ENCODE measurements at places on chromosomes 12 and 14. TPM values are rescaled to one million over a fixed set of nuclear protein-coding genes. Genes with fewer than 3 reads are reported as not detected.

The CMKLR1 gene
- polyA plus RNA-seq, result 6.3 TPM

The BAZ2A gene
- 42.5 TPM for polyA plus RNA-seq

The YLPM1 gene
- polyA plus RNA-seq, result 19.3 TPM

The GRIN2B gene
- under 0.01 TPM for polyA plus RNA-seq

The AQP6 gene
- polyA plus RNA-seq, result not detected

The PLCZ1 gene
- polyA plus RNA-seq, result not detected

The RHEBL1 gene
- 6.7 TPM for polyA plus RNA-seq

The RTL1 gene
- polyA plus RNA-seq, result under 0.01 TPM

The RND1 gene
- 0.93 TPM for polyA plus RNA-seq

The TMEM30B gene
- polyA plus RNA-seq, result 0.38 TPM

The LRRC43 gene
- polyA plus RNA-seq, result 0.13 TPM

The ANO4 gene
- not detected for polyA plus RNA-seq

The DDN gene
- polyA plus RNA-seq, result 0.42 TPM

The FBLN5 gene
- polyA plus RNA-seq, result 61.9 TPM

The CCDC184 gene
- polyA plus RNA-seq, result 0.45 TPM

The GNB3 gene
- 0.93 TPM for polyA plus RNA-seq

The NEMF gene
- 29.3 TPM for polyA plus RNA-seq

The PTPRB gene
- polyA plus RNA-seq, result 3.7 TPM

The CFAP251 gene
- 1.7 TPM for polyA plus RNA-seq

The BICDL1 gene
- polyA plus RNA-seq, result 5.8 TPM

The RGS6 gene
- 0.51 TPM for polyA plus RNA-seq

The TAS2R42 gene
- not detected for polyA plus RNA-seq

The OR6J1 gene
- polyA plus RNA-seq, result not detected

The PDZRN4 gene
- 0.08 TPM for polyA plus RNA-seq

The ACTR6 gene
- 15.0 TPM for polyA plus RNA-seq

The CD69 gene
- 71.6 TPM for polyA plus RNA-seq

The C12orf54 gene
- 0.38 TPM for polyA plus RNA-seq

All from spleen (tissue), 13 donors.